ENCODE measurements at places on chromosomes 16 and 17. TPM values are rescaled to one million over a fixed set of nuclear protein-coding genes. Genes with fewer than 3 reads are reported as not detected.

The HOXB6 gene
- polyA plus RNA-seq = 159 TPM

The CD300A gene
- 1.3 TPM for polyA plus RNA-seq

The KRTAP4-3 gene
- not detected for polyA plus RNA-seq

- no peak for DNase-seq
Observed at GRCh38 chr17:51814521-51814920, 344.0 kb downstream of the CA10 start.

GRCh38 chr17:37502009-37502936, 12.6 kb downstream of the DUSP14 start:
- no peak for DNase-seq

DNA sequence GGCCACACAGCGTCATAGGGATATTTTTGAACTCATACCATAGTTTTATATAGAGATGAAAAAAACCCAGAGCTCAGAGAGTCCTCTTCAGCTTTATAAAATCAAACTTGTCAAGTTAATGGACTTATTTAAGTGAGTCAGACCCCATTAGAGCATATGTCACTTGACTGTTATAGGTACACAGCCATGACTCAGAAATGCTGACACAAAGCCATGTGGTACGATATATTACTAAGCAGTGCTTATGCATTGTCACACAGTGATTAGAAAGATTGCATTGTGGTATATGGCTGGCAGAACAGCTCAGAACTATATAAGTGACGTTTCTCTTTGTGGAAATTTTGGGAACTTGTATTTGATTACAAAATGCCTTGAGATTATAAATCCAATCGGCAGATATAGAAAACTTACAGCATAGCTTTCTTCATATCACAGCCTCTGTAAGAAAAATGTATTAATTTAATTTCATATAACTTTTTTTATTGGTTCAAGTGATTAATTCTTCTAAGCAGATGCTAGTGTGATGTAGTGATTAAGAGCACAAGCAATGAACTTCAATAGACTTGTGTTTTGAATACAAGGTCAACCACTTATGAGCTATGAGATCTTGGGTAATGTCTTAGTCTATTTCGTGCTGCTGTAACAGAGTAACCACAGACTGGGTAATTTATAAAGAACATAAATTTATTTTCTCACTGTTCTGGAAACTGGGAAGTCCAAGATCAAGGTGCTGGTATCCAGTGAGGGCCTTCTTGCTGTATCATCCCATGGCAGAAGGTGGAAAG, 25.8 kb upstream of the GINS3 start:
- DNase-seq = no peak

GRCh38 chr16:49842972-49843371, 12.9 kb downstream of the ZNF423 start:
- no peak for DNase-seq

GRCh38 chr17:45307290-45308015, 9.4 kb downstream of the MAP3K14 start:
- no peak for DNase-seq

DNA sequence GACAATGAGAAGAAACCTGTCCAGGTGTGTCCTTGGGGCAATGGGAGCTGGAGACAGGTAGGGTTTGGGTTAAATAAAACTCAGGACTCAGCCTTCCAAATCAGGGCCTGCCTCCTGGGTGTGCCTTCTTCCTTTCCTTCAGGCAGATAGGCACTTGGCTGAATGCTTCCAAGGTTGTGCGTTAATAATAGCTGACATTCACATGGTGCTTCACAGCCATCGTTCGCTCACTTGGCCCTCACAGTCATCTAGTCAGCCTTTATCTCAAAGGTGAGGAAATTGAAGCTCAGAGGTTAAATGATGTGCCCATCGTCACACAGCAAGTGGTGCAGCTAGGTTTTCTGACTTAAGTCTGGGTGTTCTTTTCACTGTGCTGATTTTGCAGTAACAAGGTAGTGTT, 9.5 kb downstream of the NFE2L1 start:
- no peak for DNase-seq

DNA sequence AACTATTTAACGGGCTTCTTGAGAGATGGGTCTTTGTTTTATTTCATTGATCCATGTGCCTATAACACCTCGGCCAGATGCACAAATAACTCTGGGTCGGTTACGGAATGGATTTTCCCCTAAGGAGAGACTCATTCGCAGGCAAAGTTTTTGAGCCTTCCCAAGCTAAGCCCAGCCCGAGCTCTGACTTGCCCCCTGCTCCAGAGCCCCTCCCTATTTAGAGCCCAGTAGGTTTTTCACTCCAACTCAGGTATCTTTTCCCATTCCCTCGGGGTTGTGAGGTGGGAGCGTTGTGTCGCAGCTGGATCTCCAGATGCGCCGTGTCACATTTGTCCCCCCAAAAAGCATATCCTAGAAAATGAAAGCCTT, 812 bp upstream of the MYOCD start:
- DNase-seq = no peak

DNA sequence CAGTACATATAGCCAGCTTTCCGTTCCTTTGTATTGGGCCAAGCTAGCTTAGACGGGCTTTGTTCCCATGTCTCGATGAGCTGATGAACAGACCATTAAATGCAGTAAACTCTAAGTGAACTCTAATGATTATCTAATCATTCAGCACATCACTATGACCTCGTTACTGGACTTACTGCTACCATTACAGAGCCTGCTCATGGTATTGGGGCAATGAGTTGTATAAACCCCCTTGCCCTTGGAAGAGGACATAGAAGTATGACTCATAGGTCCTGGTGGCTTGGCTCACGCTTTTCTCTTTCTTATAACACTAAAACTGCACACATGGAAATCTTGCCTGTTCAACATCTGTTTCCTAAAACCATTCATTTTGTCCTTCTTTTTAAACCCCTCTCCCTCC, 93.6 kb upstream of the DYNLRB2 start:
- no peak for DNase-seq

DNA sequence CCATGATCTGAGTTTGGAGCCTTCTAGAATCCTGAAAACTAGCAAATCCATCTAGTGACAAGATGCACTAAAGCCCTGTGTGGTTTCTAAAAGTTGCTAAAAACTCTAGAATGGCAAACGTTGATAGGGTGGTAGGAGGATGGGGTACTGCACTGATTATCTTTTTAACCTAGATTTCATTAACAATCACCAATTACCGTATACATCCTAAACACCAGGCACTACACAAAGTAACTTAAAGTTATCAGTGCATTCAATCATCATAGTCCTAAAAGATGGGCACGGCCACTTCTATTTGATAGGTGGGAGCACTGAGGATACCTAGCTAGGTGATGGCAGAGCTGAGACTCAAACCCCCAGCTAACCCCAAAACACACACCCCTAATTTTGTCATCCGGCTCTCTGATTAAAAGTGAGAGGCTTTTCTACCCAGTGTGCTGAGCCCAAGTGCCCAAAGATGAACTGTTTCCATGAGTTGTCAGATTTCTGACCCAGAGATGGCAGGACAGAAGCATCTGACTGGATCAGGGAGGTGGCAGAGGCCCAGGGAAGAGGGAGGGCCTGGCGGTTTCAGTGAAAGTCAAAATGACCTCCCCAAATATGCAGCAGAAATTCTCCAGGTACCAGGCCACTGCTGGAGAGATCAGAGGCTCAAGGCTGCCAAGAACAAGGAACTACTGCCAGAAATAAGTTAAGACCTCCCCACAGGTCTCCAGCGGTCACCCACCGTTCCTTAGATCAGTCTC, 396.8 kb downstream of the SOX9 start:
- no peak for DNase-seq

DNA sequence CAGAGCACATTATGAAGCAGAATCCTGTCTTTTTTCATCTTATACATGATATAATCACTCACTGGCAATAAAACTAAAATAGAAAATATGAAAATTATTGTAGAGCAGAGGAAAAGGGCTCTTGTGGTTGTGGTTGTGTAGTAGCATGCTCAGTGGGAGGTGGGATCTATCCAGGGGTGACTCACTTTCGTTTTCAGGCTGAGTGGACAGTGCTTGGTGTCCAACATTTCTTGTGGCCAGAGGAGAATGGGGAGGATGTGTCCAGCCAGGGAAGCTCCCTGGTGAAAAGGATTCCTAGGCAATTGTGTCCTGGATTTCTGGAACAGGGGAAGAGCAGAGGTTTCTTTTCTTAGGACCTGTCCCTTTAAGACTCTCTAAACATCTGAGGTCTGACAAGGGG, 31.9 kb upstream of the CPHXL start:
- no peak for DNase-seq

DNA sequence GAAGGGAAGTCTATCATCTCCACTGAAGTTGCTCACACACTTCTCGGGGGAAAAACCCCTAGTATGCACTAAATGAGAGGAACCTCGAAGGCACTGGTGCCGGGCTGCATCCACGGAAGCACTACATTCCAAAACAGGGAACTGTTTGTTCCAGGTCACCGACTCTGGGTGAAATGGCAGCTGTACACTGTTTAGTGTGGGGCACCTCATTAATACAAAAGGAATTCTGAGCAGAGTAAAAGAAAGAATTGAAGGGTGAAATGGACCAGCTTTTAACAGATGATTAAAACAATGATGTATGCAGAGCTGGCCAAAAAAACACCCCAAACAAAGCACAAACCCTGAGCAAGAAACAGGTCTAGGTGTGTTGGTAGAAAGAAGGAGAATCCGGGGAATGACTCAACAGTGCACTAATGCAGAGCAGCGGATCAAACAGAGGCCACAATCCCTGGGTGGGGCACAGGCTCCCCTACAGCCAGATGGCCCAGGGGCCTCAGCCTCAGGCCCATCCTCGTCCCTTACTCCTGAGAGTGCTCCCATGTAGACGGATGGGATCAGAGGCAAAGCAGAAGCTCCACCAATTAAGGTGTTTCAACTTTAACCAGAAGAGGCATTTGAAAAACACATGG, 161.5 kb downstream of the ZFHX3 start:
- DNase-seq = no peak
